Muscle of leg (tissue), 16 donors: ENCODE measurements at places on chromosomes 4 and X. TPM values are rescaled to one million over a fixed set of nuclear protein-coding genes. Genes with fewer than 3 reads are reported as not detected.

DNA sequence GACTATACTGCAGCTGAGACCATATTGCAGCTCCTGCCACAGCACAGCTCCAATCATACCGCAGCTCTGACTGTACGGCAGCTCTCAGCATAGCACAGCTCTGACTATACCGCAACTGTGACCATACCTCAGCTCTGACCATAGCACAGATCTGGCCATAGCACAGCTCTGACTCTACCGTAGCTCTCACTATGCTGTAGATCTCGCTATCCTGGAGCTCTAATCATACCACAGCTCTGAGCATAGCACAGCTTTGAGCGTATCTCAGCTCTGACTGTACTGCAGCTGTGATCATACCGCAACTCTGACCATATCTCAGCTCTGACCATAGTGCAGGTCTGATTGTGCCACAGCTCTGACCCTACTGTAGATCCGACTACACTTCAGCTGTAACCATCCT lies 139.2 kb downstream of the ASMT start:
- no peak overlapping the region for H3K4me3 ChIP-seq
- H3K36me3 ChIP-seq = no peaks in the 10 kb centered on the region
- no peak overlapping the region for H3K27ac ChIP-seq
- no peaks in the 10 kb centered on the region for H3K27me3 ChIP-seq
- H3K4me1 ChIP-seq = no peaks in the 10 kb centered on the region

GRCh38 chrX:65744965-65745364 lies 77.5 kb downstream of the MSN start:
- no peaks in the 10 kb centered on the region for H3K4me1 ChIP-seq
- peaks cover 11% of the 10 kb centered on the region for H3K36me3 ChIP-seq
- DNase-seq = no peak

DNA sequence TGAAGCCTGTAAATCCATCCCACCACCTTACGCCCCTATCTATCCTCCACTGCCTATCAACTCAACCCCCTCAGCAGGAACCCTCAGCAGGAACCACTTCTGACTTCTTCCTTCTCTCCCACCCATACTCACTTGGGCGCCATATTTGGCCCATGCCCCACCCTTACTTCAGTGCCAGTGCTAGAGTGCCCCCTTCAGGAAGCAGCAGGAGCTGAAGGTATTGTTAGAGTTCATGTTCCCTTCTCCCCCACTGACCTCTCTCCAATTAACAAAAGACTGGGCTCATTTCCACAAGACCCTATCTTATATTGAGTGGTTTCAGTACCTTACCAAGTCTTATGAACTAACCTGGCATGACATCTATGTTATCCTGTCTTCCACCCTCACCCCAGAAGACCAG lies 363.1 kb upstream of the SLIT2 start:
- no peaks in the 10 kb centered on the region for H3K27me3 ChIP-seq
- no peaks in the 10 kb centered on the region for H3K4me1 ChIP-seq
- H3K4me3 ChIP-seq = no peak overlapping the region
- H3K36me3 ChIP-seq = no peaks in the 10 kb centered on the region

- no peak overlapping the region for H3K4me3 ChIP-seq
- H3K27me3 ChIP-seq = peaks cover 5% of the 10 kb centered on the region
- no peak for DNase-seq
Observed at GRCh38 chrX:42128020-42128419, 204.7 kb upstream of the CASK start.

- H3K27me3 ChIP-seq = no peaks in the 10 kb centered on the region
- peak overlapping the region; percentile 61 for H3K27ac ChIP-seq
Observed at GRCh38 chr4:53855581-53856250, 208.7 kb downstream of the CHIC2 start.

DNA sequence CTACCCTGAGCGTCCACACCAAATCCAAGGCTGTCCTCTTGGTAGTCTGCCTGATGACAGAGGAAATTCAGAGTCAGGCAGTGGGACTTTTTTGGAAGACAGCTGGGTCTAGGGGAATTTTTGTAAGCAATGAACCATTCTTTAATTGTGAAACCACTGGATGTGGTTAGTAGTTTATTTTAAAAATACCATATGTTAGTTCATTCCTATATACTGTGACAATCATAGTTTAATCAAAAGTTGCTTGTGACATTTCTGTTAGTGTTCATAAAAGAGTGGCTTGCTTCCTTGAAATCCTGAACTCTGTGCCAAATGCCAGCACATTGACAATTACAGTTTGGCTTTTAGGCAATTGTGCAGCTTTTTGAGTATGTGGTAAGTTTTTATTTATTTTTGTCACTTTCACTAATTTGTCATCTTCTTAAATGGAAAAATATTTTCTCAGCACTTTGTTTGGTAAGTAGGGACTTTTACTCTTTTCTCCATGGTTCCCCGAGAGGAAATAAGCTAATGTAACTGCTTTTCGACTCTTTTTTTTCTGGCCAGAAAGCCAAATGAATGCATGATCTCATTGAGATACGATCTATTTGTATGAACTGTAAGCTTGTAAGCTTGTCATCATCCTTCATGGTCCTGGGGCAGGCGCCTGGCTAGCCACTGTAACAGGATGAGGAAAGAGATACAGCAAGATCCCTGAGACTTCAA lies 72.6 kb upstream of the SLC4A4 start:
- peaks cover 7% of the 10 kb centered on the region for H3K4me1 ChIP-seq
- peak; percentile 45 for DNase-seq
- H3K4me3 ChIP-seq = no peak overlapping the region
- no peaks in the 10 kb centered on the region for H3K27me3 ChIP-seq

DNA sequence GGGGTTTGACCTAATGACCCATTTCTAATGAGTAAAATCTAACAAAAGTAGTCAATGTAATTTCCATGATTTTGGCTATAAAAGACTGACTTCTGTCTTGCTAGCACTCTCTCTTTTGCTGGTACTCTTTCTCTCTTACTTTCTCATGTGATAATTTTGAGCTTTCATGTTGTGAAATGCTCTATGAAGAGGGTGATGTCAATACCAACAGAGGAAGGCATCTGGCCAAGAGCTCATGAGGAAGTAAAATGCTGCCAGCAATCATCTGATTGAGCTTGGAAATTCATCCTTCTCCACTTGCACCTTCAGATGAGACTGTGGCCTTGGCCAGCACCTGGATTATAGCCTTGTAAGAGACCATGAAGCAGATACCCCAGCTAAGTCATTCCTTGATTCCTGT lies 347.7 kb downstream of the HS3ST1 start:
- no peak overlapping the region for H3K27ac ChIP-seq
- no peaks in the 10 kb centered on the region for H3K27me3 ChIP-seq
- H3K36me3 ChIP-seq = no peaks in the 10 kb centered on the region
- no peak overlapping the region for H3K4me3 ChIP-seq

DNA sequence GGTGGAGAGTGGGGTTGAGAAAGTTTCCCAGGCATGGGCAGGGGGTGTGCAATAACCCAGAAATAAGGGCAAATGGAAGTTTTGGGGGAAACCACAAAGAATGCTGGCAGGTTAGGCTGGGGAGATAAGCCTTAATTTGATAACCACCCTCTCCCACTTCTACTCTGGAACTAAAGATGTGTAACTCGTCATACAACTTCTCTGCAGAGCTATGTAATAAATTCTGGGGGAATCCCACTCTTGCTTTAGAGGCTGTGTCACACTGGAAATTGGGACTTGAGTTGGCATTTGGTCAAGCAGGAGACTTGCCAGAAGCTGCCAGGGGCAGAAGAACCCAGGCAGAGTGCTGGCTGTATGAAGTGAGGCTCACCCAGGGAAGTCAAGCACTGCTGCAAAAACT lies 170.9 kb upstream of the CPEB2 start:
- DNase-seq = no peak
- no peak overlapping the region for H3K27ac ChIP-seq
- no peaks in the 10 kb centered on the region for H3K4me1 ChIP-seq
- no peaks in the 10 kb centered on the region for H3K36me3 ChIP-seq

DNA sequence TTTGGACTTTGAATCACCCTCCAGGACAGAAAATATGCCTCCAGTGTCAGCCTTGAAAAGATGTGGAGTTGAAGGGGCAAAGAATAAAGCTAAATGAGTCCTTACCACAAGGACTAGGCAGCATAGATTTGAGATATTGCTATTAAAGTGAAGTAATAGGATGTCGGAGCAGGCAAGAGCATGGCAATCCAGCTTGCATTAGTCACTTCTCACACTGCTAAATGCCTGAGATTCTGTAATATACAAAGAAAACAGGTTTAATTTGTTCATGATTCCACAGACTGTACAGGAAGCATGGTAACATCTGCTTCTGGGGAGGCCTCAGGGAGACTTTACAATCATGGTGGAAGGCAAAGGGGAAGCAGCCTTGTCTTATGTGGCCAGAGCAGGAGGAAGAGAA lies 109.8 kb upstream of the PCDH7 start:
- no peaks in the 10 kb centered on the region for H3K27me3 ChIP-seq
- H3K36me3 ChIP-seq = no peaks in the 10 kb centered on the region
- no peak overlapping the region for H3K27ac ChIP-seq
- no peak for DNase-seq
- H3K4me3 ChIP-seq = no peak overlapping the region

GRCh38 chrX:95885074-95885473 lies 799.6 kb upstream of the DIAPH2 start:
- DNase-seq = peak; percentile 85
- H3K27ac ChIP-seq = peak overlapping the region; percentile 26
- peaks cover 3% of the 10 kb centered on the region for H3K27me3 ChIP-seq
- no peaks in the 10 kb centered on the region for H3K36me3 ChIP-seq
- H3K4me3 ChIP-seq = no peak overlapping the region
- no peaks in the 10 kb centered on the region for H3K4me1 ChIP-seq

DNA sequence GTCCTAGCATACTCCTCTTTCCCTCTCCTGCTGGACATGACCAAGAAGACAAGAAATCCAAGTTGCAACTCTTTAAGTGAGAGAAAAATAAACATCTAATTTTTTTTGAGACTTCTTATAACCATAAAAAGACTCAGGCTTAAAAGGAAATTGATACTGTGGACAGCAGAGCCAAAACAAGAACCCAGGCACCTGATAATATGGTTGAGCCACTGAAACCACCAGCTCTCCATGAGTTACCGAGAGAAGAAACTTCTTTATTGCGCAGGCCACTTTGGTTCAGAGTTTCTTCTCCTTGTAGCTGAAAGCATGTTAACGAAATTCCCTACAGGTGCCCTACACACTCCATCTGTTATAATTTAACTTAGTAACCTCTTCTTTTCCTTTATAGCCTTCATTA lies 11.3 kb upstream of the SPCS3 start:
- H3K4me3 ChIP-seq = no peak overlapping the region
- no peak overlapping the region for H3K27ac ChIP-seq
- H3K27me3 ChIP-seq = no peaks in the 10 kb centered on the region
- no peaks in the 10 kb centered on the region for H3K4me1 ChIP-seq

DNA sequence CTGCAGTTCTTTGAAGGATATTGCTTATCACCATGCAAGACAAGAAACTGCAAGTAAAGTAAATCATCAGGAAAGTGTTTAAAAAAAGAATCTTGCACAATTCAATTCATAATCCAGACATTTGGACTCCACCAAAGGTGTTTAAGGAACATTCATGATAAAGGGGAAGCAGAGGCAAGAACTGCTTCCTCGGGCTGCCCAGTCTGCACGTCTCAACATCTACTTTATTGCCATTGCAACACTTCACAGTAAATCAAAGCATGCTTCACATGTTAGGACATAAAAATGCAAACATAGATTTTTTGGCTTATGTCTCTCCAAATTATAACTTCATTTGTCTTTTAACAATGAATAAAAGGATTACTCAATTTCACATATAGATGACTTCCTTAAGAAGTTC lies 42.5 kb downstream of the MID1 start:
- no peaks in the 10 kb centered on the region for H3K36me3 ChIP-seq
- peaks cover 8% of the 10 kb centered on the region for H3K27me3 ChIP-seq
- no peak overlapping the region for H3K4me3 ChIP-seq
- no peaks in the 10 kb centered on the region for H3K4me1 ChIP-seq

DNA sequence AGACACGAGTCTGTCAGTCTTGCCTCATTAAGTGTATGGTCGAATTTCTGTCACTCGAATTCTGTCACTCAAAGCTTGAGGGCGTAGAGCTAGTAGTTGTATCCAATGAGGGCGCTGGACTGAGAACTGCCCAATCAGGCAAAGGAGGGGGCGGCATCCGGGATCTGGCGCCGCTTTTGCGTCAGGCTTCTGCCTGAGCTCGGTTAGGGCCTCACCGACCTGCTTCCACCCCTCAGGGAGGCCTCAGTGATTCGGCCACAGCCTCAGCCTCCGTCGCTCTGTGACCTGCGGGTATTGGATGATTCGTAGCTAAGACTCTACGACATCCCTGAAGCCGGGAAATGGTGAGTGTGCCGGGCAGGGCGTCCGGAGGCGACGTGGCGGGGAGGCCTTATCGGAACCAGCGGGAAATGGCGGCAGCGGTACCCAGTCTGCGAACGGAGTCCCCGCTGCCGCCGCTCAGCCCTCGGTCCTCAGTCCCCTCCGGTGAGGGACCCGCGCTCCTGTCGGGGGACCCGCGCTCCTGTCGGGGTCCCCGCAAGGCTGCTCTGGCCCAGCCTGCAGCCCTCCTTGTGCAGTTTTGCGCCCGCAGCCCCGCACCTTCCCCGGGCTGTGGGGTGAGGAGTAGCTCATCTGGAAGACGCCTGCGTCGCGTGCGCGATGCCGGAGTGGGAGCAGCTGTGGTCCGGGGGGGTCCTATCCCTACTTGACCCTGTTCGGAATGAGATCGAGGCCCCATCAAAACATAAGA lies 88.3 kb downstream of the ZNF718 start:
- peak overlapping the region; percentile 52 for H3K4me3 ChIP-seq
- peaks cover 6% of the 10 kb centered on the region for H3K4me1 ChIP-seq
- peak; percentile 92 for DNase-seq
- peaks cover 3% of the 10 kb centered on the region for H3K27me3 ChIP-seq

Gene FGFRL1
- 97.6 TPM for total RNA-seq

Gene RTL9
- total RNA-seq = 0.80 TPM

Gene NOCT
- total RNA-seq = 4.2 TPM

Gene SYP
- 1.2 TPM for total RNA-seq

Gene IL2RG
- total RNA-seq = 0.98 TPM

Gene ARHGAP36
- total RNA-seq = 288 TPM

Gene SOD3
- 9.1 TPM for total RNA-seq

Gene GUCY2F
- total RNA-seq = not detected
